ENCODE measurements at places on chromosomes 1 and 21.

- DNase-seq = no peak
These were observed 47.6 kb downstream of the ARHGEF16 start for GRCh38 chr1:3501856-3502640.

- DNase-seq = no peak
These were observed 226.2 kb downstream of the ZNF326 start for GRCh38 chr1:90220941-90221693.

DNA sequence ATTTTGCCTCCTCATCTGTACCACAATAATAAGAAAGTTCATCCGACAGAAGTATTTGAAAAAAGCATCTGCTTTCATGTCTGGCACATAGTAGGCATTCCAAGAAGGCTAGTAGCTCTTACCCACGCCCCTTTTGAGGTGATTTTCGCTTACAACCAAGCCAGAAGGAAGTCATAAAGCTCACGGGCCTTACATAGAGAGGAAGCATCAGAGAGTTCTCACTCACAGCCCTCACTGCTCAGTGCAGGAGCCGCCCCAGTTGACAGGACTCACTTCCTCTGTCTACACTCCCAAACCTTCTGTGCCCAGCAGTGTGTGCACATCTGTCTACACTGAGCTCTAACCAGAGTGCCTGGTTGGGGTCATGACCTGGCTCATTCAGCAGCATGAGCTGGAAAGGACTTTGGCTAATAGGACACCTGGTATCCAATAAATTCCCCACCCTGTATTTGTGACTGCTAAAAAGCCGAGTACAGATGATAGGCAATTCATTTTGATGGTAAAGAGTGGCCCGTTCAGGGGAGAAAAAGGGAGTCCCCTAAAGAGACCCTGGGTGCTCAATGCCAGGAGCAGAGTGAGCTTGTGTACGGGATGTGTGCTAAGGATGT, 36.8 kb upstream of the DUSP10 start:
- no peak for DNase-seq

GRCh38 chr1:195697130-195697529, 911.1 kb downstream of the KCNT2 start:
- DNase-seq = no peak

DNA sequence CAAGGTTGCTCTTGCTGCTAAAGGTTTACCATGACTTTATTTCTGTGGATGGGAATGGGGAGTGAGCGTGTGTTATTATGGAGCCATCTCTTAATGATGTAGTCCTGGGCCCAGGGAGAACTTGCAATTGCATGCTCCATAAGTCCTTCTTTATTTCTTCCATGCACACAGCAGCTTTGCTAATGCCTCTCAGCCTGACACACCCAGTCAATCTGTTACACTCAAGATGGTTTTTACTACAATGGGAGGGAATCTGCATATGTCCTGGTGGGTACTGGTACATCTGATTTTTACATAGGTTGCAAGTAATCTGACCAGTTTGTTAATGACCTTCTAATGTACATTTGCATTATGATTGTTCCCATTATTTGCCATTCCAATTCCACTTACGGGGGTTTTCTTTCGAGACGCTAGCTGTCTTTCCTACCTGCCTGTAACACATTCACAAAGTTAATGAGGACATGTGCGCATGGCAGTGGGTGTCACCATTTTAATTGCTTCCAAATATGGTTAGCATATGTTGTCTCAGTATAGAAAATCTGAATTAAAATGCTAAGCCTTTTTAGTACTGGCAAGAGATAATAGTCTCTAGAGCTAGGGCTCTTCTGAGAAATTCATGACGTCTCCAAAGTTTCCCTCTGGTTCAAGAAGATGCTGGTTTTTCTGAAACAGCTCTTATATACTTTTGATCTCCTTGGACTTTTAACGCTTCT, 188.2 kb downstream of the GRIK1 start:
- DNase-seq = no peak

DNA sequence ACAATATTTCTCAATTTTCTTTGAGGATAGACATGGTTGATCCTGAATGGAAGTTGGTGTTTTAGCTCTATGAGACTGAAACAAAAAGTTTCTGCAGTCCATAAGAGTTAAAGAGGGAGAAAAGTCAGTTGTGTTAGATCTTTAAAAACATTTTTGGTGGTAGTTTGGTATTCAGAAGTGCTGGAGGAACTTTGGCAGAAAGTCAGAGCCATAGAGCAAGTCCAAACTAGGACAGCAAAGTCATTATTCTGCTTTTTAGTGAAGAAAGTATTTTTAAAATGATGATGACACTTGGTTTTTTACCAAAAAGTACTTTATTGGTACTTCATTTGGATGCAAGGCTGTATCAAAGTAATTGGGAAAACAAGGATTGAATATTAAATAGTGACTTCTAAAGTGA, 41.8 kb downstream of the FNBP1L start:
- no peak for DNase-seq

GRCh38 chr1:112507336-112507735, 1.4 kb upstream of the WNT2B start:
- DNase-seq = no peak

DNA sequence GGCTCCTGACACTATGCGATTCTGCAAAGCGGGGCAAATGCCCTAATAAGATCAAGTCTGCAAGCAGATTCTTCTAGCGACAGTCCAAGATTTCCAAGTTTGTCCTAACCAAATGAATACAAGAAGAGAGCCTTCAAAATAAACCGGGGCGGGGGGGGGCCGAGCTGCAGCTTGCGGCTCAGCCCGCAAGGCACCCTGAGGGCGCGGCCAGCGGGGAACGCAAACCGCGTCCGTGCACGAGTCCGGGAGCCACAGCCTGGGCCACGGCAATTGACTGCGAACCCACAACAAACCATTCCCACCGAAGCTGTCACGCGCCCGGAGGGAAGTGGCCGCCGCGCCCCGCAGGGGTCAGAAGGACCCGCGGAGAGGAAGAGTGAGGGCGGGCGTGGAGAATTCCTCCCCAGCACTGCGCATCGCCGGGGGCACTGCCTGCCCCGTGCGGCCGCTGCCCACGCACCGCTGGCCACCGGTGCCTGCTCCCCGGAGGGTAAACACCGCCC, 687 bp downstream of the TGFBR3 start:
- DNase-seq = no peak

GRCh38 chr1:222043444-222044292, 301.8 kb upstream of the DUSP10 start:
- DNase-seq = no peak

GRCh38 chr1:198167436-198167934, 10.7 kb downstream of the NEK7 start:
- no peak for DNase-seq

DNA sequence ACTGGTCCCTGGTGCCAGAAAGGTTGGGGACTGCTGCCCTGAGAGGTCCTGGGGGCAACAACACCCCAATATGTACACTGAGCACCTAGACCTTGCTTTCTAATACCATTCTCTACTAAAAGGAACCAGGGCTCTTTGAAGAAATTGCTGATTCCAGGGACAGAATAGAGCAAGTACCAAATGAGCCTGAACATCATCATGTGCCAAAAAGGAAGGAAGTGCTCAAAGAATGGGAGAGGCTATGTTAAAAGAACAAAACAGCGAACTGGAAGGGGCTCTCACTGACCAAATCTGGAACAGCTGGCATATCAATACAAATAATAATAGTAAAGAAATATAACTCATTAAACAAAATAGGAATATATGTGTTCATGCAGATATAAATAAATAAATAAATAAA, 50.8 kb downstream of the PIK3R3 start:
- no peak for DNase-seq

DNA sequence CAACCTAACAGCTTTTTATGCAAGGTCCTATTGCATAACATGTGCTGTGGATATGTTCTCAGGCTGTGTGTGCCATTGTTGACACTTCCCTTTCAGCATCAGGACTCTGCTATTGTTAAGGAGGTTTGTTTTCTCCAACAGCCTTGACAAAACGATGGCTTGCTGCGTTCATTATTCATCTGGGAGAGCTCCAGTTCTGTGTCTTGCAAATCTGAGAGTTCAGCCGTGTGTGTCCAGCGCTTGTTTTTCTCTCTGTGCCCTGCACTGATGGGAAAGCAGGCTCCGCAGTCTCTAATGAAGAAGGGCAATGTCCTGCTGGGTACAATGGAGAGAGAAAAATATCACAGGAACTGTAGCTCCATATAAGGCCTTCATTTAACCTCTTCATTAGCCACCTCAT, 63.7 kb downstream of the CLDN17 start:
- DNase-seq = no peak

DNA sequence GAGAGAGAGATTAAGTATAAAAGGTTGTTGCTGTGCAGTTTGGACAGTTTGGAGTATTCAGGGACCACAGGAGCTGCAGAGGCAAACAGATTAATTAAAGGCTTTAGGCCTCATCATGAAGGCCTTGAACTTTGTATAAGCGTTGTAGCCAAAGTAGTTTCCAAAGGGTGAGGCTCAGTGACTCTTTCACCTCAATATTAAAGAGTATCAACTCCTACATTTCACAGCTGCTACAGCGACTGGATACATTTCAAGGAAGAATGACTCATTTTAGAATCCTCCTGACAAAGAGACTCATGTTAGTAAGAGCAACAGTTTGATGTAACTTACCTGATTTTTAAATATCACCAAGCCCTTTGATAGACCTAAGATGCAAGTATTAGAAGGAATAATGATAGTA, 355.5 kb downstream of the HLX start:
- no peak for DNase-seq

DNA sequence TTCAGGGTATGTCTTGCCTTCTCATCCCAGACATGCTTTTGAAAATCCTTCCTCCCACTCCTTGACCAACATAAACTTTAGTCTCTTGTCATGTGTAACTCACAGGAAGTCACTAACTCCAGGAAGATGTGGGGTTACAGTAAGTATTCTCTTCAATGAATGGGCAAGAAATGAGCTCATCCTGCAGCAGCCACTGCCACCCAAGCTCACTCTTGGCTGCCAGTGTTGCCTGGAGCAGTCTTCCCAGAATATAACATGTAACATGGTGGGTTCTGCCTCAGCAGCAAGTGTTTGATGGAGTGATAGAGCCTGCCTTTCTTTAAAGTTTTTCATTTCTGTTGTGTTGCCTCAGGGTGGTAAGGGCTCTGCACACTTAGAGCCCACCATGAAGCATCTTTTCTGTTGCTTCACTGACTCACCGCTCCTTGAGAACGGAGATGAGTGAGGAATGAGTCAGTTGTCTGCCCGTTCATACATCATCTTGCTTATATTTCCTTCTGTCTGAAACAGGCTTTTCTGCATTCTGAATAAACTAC, 187.0 kb downstream of the TPR start:
- DNase-seq = no peak

- DNase-seq = no peak
These were observed 164.0 kb upstream of the KLHDC7A start for GRCh38 chr1:18316764-18317163.

DNA sequence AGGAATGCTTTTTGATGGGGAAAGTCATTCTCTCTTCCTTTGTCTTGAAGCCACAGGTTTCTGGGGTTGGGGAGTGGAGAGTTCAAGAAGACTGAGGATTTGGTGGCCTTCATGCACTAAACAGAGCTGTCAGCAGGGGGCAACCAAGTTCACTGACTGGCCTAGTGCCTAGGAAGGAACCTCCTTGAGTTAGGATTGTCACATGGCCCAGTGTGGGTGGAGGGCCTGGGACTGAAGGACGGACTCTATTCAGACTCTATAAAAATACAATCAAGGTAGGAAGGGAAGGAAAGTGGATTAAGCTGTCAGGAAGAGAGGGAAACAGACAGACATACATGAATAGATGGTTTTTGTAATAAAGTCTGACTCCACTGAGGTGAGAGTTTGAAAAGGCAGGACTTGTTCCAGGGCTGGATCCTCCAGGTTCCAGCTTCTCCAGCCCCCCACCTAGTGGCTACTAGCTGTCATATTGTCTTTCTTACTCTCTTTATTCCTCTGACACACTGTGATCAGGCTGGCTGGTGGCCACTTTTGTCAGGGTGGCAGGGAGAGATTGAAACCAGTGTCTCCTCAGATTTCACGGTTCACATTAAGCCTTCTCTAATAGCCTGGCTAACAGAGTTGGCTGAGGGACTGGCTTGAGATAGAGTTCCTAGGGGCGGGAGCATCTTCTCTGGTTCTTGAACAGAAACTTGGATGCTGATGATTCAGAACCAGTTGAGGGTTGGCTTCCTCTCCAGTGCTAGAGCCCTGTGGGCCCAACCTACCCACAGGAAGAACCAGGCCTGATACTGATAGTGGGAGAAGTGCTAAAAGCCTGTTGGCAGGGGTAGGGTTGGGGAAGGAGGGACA, 4.1 kb upstream of the SH3BGRL3 start:
- no peak for DNase-seq
